ENCODE measurements at places on chromosomes 7 and 10.

DNA sequence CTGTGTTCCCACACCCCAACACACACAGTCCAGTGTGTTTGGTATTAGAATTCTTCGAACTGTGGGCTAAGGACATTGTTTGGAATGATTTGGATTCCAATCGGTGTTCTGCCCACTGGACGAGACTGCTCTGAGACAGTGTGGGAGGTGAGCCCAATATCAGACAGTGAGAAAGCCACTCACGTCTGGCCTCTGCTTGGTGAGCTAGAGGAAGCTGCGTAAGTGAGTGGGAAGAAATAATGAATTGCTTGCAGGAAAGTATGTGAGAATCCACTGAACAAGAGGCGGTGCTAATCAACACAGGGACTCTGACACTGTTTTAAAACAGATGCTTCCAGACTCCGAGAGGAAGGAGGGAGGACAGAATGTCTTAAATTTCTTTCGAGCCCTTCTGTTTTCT, 675.0 kb upstream of the ANKRD30A start:
- DNase-seq: no peak

- DNase-seq: no peak
These were observed 26.8 kb downstream of the CFAP69 start for GRCh38 chr7:90271753-90272152.

DNA sequence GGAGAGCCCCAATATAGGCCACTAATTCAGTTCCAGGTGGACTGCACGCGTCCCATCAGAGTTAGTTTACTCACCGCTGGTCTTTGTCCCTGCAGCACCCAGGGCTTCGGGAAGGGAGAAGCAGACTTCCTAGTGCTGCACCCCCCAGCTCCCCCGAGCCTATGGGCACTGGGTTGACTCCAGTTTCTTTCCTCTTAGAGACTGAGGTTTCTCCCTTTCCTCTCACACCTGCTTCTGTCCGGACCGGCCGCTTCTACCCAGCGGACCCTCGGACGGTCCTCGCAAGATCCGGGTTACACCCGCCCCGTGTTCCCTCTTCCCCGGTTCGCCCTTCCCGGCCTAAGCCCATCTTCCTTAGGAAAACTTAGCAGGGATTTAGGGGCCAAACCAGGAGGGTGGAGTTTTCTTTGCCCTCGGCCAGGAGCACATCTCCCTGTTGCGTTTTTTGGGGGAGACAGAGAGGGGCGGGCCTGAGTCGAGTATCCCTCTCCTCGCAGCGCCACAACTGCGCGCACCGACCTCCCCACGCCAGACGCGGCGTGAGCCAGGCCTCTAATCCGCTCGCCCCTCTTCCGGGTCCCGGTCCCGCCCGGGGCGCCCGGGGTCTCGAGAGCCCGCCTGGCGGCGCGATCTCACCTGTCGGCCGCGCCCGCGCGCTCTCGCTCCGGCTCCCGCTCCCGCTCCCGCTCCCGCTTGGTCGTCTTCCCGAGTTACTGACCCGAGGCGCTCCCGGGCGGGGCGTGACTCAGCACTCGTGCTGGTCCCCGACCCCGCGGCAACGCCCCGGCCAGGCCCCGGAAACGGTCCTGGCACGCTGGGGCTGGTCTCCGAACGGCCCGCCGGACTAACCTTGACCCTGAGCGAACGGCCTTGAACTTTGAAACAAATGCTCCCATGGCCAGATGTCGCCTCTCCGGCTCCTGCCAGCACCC, at the start of gene AIFM2:
TSS of gene AIFM2 (minus strand) at position 728 of the 932 bp plus-strand sequence. CDS start 8,741 bp downstream, outside the sequence.
- DNase-seq: peak; percentile 57

DNA sequence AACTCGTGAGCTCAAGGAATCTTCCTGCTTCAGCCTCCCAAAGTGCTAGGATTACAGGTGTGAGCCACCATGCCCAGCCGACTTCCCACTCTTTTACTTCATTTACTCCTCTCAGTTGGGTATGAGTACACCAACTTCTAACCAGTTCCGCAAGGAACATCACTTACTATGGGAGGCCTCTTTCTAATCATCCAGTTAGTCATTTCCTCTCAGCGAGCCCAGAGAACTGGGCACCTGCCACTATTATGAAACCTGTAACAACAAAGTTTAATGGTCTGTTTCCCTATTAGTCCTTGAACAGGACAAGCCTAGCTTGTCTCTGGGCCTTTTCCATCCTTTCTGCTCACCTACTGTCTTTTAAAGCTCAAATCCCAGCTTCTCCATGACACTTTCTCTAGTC, 88.8 kb downstream of the DNMBP start:
- DNase-seq: no peak

GRCh38 chr10:63237396-63237795, 104.3 kb downstream of the NRBF2 start:
- no peak for DNase-seq

GRCh38 chr10:29245476-29245875, 43.4 kb upstream of the LYZL1 start:
- no peak for DNase-seq

Data from B cell (primary cell).